SJCRH30 (cell line): ENCODE measurements at places on chromosomes 1 and 21. TPM values are rescaled to one million over a fixed set of nuclear protein-coding genes. Genes with fewer than 3 reads are reported as not detected.
A peak's percentile ranks its signal among the peaks of the same experiment; 100 is the strongest.

DNA sequence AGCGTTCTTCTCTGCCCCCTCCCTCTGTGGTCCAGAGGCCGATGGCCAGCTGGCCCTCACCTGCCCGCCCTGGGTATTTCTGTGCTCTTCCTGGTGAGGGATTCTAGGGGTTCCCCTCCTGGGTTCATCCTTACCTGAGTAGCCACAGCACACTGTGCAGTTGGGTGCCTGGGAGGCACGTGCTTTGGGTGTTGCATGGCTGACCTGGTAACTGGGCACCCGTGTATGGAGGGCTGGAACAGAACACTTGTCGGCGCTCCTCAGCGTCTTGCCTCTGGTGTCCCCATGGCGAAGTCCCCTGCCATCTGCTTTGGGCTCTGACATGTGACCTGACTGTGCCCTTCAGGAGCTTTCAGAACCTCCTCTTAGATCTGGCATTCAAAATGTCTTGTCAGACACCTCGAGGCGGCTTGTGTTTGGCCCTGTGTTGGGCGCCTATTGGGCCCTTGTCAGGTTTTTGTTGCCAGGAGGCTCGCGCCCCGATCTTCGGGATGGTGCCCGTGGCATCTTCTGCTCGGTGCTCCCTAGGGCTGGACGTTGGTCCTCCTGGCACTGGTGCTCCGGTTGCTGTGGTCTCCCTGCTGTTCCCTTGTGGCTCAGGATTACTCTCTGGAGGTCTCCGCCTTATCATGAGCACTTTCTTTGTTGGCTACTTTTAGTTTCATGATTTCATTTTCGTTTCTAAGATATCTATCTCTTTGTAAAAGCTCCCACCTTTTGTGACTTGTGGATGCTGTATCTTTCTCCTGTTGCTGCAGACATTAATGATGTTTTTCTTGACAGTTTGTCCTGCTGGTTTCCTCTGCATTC, 28.5 kb downstream of the SKI start:
- H3K27me3 ChIP-seq = no peaks in the 10 kb centered on the region
- H3K4me3 ChIP-seq = no peak overlapping the region
- H3K27ac ChIP-seq = peak overlapping the region; percentile 31; the same call in 1 of the 2 replicates
- H3K36me3 ChIP-seq = no peaks in the 10 kb centered on the region
- H3K4me1 ChIP-seq = no peaks in the 10 kb centered on the region; the same call in 1 of the 2 replicates

DNA sequence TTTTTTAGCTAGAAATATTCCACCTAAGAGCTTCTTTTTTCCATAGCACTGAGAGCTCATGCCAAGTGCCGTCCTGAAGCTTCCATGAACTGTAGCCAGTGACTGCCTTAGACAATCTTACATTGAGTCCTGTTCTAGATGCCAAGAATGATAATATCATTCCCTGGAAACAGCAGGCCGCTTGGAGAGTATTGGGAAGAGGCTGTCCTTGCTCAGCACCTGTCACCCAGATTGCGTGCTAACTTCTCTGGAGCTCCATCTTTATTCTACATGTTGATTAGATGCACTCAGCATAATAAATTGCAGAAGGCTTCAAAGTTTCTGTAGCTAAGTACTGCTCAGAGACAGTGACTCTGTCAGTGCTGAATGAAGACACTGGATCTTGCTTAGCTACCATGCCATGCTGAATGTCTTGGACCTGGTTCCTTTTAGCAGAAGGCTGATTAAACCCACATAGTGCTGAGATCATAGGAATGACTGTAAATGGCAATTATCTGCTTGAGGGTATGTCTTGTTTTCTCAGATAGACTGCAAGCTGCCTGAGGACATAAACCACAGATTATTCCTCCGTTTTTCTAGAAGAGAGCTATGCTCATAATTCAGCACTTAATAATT, 83.1 kb upstream of the IRF2BP2 start:
- H3K27me3 ChIP-seq = no peaks in the 10 kb centered on the region
- no peak overlapping the region for H3K27ac ChIP-seq
- no peak overlapping the region for H3K4me3 ChIP-seq
- DNase-seq = no peak

DNA sequence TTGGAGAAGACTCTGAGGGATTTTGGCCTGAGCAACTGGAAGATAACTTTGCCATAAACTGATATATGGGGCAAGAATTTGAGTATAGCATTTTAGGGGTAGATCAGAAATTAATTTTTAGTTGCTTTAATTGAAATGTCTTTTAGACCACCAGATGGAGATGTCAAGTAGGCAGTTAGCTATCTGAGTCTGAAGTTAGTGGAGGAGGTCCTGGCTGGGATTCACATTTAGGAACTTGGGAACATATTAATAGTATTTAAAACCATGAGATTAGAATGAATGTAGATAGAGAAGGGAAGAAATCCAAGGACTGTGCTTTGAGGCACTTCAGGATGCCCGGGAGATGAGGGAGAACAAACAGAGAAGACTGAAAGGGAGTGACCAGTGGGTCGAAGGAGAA, 32.6 kb downstream of the SLC44A3 start:
- no peaks in the 10 kb centered on the region for H3K27me3 ChIP-seq
- peaks cover 10% of the 10 kb centered on the region for H3K4me1 ChIP-seq
- H3K27ac ChIP-seq = no peak overlapping the region
- DNase-seq = no peak
- H3K4me3 ChIP-seq = no peak overlapping the region
- H3K36me3 ChIP-seq = no peaks in the 10 kb centered on the region

DNA sequence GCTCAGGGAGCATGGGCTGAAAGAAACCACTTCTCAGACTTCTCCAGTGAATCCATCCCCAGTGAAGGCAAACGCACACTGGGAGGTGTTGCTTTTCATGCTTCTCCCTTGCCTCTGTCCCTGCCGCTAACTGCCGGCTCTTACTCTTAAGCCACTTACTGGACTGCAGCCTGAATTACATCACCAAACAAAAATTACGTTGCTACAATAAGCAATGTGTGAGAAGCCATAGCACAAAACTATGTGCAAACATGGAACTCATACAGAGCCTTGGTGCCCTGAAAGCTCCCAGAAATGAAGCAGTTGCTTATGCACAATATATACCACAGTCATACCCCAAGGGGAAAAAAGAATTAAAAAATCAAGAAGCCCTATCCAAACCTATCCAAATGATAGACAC, 375.2 kb downstream of the KCNH1 start:
- H3K36me3 ChIP-seq = no peaks in the 10 kb centered on the region
- DNase-seq = no peak
- no peak overlapping the region for H3K27ac ChIP-seq
- H3K27me3 ChIP-seq = no peaks in the 10 kb centered on the region
- no peak overlapping the region for H3K4me3 ChIP-seq

- peaks cover 21% of the 10 kb centered on the region for H3K27me3 ChIP-seq
- H3K27ac ChIP-seq = no peak overlapping the region
- H3K4me1 ChIP-seq = no peaks in the 10 kb centered on the region
- H3K36me3 ChIP-seq = no peaks in the 10 kb centered on the region
These were observed 146.9 kb upstream of the C1orf174 start for GRCh38 chr1:4046836-4047461.

DNA sequence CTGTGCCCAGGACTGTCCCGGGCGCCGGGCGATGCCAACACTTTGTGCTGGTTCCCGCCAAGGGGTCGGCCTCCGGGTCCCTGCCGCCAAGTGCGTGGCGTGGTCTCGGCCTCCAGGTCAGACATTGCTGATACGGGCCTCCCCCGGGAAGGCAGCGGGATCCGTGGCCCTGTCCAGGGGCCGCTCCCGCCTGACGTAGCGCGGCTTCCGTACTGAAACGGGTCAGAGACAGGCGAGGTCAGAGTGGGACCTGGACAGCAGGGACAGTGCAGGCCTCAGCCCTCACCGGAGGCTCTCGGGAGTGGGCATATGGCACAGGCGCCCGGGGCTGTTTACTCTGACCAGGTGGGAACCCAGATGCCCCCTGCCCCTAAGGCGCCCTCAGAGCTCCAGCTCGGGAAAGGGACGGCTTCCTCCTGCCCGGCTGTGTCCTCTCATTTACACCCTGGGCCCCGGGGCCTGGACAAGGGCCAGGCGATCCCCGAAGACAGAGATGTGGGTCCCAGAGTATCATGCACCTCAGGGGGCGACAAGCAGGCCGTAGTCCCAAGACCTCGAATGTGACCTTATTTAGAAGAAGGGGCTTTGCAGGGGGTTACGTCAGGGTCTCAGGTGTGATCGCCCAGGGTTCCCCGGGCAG, 8.8 kb upstream of the RNF223 start:
- no peak overlapping the region for H3K27ac ChIP-seq
- no peaks in the 10 kb centered on the region for H3K27me3 ChIP-seq
- DNase-seq = no peak
- H3K36me3 ChIP-seq = no peaks in the 10 kb centered on the region
- H3K4me1 ChIP-seq = no peaks in the 10 kb centered on the region

- no peaks in the 10 kb centered on the region for H3K4me1 ChIP-seq
- no peaks in the 10 kb centered on the region for H3K36me3 ChIP-seq
- no peak for DNase-seq
- H3K4me3 ChIP-seq = no peak overlapping the region
These were observed 11.1 kb downstream of the MTX1 start for GRCh38 chr1:155219592-155220031.

GRCh38 chr1:10648689-10649516, 147.5 kb downstream of the CASZ1 start:
- DNase-seq = no peak
- no peaks in the 10 kb centered on the region for H3K36me3 ChIP-seq
- H3K4me3 ChIP-seq = no peak overlapping the region
- H3K4me1 ChIP-seq = no peaks in the 10 kb centered on the region
- H3K27me3 ChIP-seq = no peaks in the 10 kb centered on the region

- 0 out of 2 replicates have a peak, but pooled peaks cover 3% of the 10 kb centered on the region for H3K4me1 ChIP-seq
- no peak overlapping the region for H3K27ac ChIP-seq
- no peak overlapping the region for H3K4me3 ChIP-seq
- DNase-seq = no peak
These were observed 96.6 kb downstream of the DDX20 start for GRCh38 chr1:111852261-111852721.

GRCh38 chr1:18941221-18942141, 15.0 kb downstream of the IFFO2 start:
- DNase-seq = peak; percentile 99
- no peaks in the 10 kb centered on the region for H3K36me3 ChIP-seq
- peaks cover 43% of the 10 kb centered on the region for H3K4me1 ChIP-seq
- no peak overlapping the region for H3K4me3 ChIP-seq
- H3K27me3 ChIP-seq = no peaks in the 10 kb centered on the region

DNA sequence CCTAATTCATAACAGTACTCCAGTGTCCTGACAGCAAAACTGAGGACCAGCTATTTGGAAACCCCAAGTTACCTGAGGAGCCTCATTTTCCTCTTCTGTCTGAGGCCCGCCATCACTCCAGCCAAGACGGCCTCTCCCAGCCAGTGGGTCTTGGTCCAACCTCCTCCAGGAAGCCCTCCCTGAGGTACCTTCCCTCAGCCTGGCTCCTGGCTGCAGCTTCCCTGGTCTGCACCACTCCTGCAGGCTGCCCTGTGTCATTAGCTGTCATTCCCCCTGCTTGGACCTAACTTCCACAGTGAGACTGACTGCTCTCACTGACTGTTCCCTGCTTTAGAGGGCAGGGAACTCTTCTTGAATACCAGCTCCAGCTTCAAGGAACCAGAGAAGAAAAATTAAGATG, 33.0 kb downstream of the BCAR3 start:
- no peak for DNase-seq
- H3K4me1 ChIP-seq = no peaks in the 10 kb centered on the region
- no peak overlapping the region for H3K4me3 ChIP-seq
- no peaks in the 10 kb centered on the region for H3K27me3 ChIP-seq
- H3K27ac ChIP-seq = no peak overlapping the region
- peaks cover 27% of the 10 kb centered on the region for H3K36me3 ChIP-seq

DNA sequence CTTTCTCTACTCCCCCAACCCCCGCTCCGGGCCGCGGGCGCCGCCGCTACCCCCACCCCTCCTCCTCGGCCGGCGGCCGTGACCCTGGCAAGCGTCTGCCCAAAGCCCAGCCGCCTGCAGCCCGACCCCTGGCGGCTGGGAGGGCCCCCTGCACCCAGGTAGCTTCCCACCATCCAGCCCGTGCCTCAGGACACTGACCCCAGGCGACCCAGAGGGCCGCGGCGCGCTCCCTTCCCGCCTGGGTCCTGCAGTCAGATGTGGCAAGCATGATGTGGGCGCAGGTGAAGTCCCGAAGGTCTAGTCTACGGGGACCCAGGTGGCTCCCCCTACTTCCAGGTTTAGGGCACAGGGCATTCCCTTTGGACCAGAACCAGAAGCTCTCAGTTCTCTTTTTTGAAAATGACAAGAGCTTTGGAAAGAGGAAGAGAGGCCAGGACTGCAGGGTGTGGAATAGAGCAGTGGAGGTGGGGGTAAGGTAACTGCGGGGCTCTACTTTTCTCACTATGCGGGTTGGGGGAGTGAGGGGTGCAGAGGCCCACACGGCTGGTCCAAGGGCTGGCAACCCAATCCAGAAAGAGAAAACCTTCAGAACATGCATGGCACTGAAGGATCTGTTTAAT, at the start of gene DENND4B:
TSS of gene DENND4B (minus strand) at position 97 of the 620 bp plus-strand sequence. CDS start 2,344 bp downstream, outside the sequence.
- DNase-seq = peak; percentile 84
- H3K4me1 ChIP-seq = peaks cover 6% of the 10 kb centered on the region; the same call in 1 of the 2 replicates
- peak within 1 kb of the TSS; percentile 61 for H3K27ac ChIP-seq
- peaks cover 7% of the 10 kb centered on the region; the same call in 1 of the 2 replicates for H3K36me3 ChIP-seq
- peak within 1 kb of the TSS; percentile 96 for H3K4me3 ChIP-seq

DNA sequence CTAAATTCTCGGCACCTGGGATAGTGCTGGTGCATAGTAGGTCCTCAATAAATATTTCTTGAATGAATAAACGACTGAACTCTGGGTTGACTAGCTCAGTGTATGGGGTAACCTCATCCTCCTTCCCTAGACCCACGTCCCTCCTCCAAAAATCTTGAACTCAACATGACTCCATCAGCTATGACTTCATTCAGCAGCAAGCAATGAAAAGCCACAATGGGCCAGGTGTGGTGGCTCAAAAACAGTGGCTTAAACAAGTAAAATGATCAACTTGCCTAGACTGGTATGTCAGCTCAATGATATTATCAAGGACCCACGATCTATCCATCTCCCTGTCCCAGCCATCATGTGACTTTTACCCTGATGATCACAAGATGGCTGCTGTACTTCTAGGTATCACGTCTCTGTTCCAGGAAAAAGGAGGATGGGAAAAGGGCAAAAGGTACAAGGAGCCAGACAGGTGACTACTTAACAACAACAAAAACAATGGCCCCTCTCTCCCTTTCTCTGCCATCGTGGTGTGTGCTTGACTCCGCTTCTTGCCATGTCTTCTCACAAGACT, 13.0 kb upstream of the PAQR7 start:
- H3K27me3 ChIP-seq = no peaks in the 10 kb centered on the region
- no peak for DNase-seq
- H3K4me1 ChIP-seq = peaks cover 46% of the 10 kb centered on the region
- H3K4me3 ChIP-seq = no peak overlapping the region
- no peaks in the 10 kb centered on the region for H3K36me3 ChIP-seq

- no peaks in the 10 kb centered on the region for H3K4me1 ChIP-seq
- no peak overlapping the region for H3K27ac ChIP-seq
- H3K36me3 ChIP-seq = no peaks in the 10 kb centered on the region
These were observed 3.8 kb downstream of the DNASE2B start for GRCh38 chr1:84402060-84402459.

- H3K27me3 ChIP-seq = no peaks in the 10 kb centered on the region
- peaks cover 13% of the 10 kb centered on the region; the same call in 1 of the 2 replicates for H3K36me3 ChIP-seq
- no peak for DNase-seq
- H3K4me1 ChIP-seq = peaks cover 34% of the 10 kb centered on the region
- no peak overlapping the region for H3K4me3 ChIP-seq
These were observed 89.4 kb upstream of the PGD start for GRCh38 chr1:10309243-10310011.

- no peaks in the 10 kb centered on the region for H3K27me3 ChIP-seq
These were observed 68.6 kb downstream of the SPAG17 start for GRCh38 chr1:118116401-118116800.

Gene FMO4
- 0.87 and 1.4 TPM in 2 replicates for total RNA-seq

Gene SPRR5
- not detected in 2 replicates for total RNA-seq

Gene NRIP1
- 69.4 and 76.0 TPM in 2 replicates for total RNA-seq

Gene ECM1
- 5.0 TPM in 2 replicates for total RNA-seq

Gene AMY1C
- total RNA-seq = 0.10 TPM in 1 of 2 replicates, not detected in the other

Gene FCRL1
- not detected in 2 replicates for total RNA-seq

Gene MROH9
- not detected in 2 replicates for total RNA-seq

Gene S100A9
- total RNA-seq = not detected in 2 replicates

Gene CBR3
- 2.2 and 2.4 TPM in 2 replicates for total RNA-seq
